ENCODE measurements at places on chromosomes 2 and 18. TPM values are rescaled to one million over a fixed set of nuclear protein-coding genes. Genes with fewer than 3 reads are reported as not detected.
A peak's percentile ranks its signal among the peaks of the same experiment; 100 is the strongest.

- no peaks in the 10 kb centered on the region for H3K4me1 ChIP-seq
- peaks cover 9% of the 10 kb centered on the region for H3K27me3 ChIP-seq
- DNase-seq, result no peak
- H3K27ac ChIP-seq, result no peak overlapping the region
Observed at GRCh38 chr18:10404168-10404567, 50.3 kb upstream of the APCDD1 start.

DNA sequence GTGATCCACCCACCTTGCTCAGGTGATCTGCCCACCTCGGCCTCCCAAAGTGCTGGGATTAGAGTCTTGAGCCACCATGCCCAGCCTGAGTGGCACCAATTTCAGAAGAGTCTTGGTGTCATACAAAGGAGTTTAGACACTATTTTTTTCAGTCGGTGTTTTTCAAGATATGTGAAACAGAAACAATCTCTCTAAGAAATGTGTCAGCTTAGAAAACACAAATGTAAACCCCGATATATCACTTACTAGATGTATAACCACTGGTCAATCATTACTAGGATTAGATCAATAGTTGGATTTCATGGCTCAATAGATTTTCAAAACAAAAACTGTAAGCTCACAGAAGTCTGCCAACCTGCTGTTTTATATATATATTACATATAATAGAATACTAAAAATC, 67.2 kb upstream of the FRZB start:
- peaks cover 16% of the 10 kb centered on the region for H3K36me3 ChIP-seq
- no peaks in the 10 kb centered on the region for H3K27me3 ChIP-seq
- no peaks in the 10 kb centered on the region for H3K4me1 ChIP-seq
- no peak overlapping the region for H3K27ac ChIP-seq

- no peaks in the 10 kb centered on the region for H3K4me1 ChIP-seq
- no peak overlapping the region for H3K27ac ChIP-seq
- no peak for DNase-seq
- H3K36me3 ChIP-seq, result peaks cover 34% of the 10 kb centered on the region
Observed at GRCh38 chr2:8761529-8762164, 75.8 kb downstream of the KIDINS220 start.

DNA sequence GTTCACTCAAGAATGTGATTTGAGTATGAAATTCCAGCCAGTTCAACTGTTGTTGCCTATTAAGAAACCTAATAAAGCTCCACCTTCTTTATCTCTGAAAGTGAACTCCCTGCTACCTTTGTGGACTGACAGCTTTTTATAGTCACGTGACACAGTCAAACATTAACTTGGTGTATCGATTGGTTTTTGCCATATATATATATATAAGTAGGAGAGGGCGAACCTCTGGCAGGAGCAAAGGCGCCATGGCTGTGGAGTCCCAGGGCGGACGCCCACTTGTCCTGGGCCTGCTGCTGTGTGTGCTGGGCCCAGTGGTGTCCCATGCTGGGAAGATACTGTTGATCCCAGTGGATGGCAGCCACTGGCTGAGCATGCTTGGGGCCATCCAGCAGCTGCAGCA, at the start of gene UGT1A1:
UGT1A1 (plus strand) TSS at position 228 of the 400 bp plus-strand sequence; CDS start at position 246, 18 bp downstream.
- peaks cover 4% of the 10 kb centered on the region for H3K27me3 ChIP-seq
- no peaks in the 10 kb centered on the region for H3K36me3 ChIP-seq
- H3K4me3 ChIP-seq, result no peak within 1 kb of the TSS
- no peak for DNase-seq
- H3K4me1 ChIP-seq, result no peaks in the 10 kb centered on the region

GRCh38 chr2:102636283-102636907, 17.0 kb downstream of the SLC9A2 start:
- no peaks in the 10 kb centered on the region for H3K36me3 ChIP-seq
- H3K27ac ChIP-seq, result no peak overlapping the region
- H3K4me1 ChIP-seq, result peaks cover 6% of the 10 kb centered on the region
- no peak for DNase-seq

DNA sequence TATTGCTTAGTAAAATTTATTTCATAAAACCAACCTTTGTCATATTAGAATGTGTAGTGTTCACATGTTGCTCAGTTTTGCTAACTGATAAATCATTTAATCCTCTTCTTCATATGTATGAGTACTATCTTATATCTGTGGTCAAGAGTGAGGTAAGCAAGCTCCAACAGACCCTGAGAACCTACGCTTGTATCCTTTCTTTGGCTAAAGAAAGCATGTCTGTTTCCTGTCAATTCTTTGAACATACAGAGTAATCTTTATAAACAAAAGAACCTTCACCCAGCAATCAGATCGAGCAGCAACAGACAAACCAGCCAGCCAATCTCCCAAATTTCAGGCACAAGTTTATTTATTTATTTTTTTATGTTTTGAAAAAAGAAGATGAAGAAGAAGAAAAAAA, 6.4 kb downstream of the ADCYAP1 start:
- no peaks in the 10 kb centered on the region for H3K36me3 ChIP-seq
- H3K27ac ChIP-seq, result no peak overlapping the region
- no peak for DNase-seq

Gene CCDC74A
- 6.8 TPM for total RNA-seq

- H3K36me3 ChIP-seq, result no peaks in the 10 kb centered on the region
- DNase-seq, result no peak
- no peak overlapping the region for H3K4me3 ChIP-seq
- peaks cover 6% of the 10 kb centered on the region for H3K4me1 ChIP-seq
- H3K27me3 ChIP-seq, result peaks cover 42% of the 10 kb centered on the region
- no peak overlapping the region for H3K27ac ChIP-seq
Observed at GRCh38 chr18:80200171-80200931, 47.0 kb downstream of the PARD6G start.

Gene REG3A
- total RNA-seq, result not detected

- no peaks in the 10 kb centered on the region for H3K36me3 ChIP-seq
- no peak overlapping the region for H3K27ac ChIP-seq
- H3K27me3 ChIP-seq, result peaks cover 17% of the 10 kb centered on the region
- H3K4me3 ChIP-seq, result no peak overlapping the region
Observed at GRCh38 chr2:229601396-229601795, 113.0 kb downstream of the DNER start.

DNA sequence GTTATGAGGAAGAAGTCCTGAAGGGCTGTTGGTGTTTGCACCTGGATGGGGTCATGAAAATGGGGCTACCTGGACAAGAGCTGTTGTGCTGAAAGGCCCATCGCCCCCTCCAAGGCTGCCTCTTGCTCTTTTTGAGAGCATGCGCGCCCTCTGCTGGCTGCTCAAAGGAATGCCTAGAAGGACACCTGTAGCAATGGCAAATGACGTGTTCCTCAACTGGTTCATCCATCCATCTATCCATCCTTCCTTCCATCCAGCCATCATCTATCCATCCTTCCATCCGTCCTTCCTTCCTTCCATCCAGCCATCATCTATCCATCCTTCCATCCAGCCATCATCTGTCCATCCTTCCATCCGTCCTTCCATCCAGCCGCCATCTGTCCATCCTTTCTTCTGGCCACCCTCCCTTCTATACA, 17.2 kb upstream of the RPL31 start:
- no peak overlapping the region for H3K4me3 ChIP-seq
- H3K36me3 ChIP-seq, result no peaks in the 10 kb centered on the region
- no peak overlapping the region for H3K27ac ChIP-seq
- no peaks in the 10 kb centered on the region for H3K27me3 ChIP-seq
- no peaks in the 10 kb centered on the region for H3K4me1 ChIP-seq

Gene PRSS56
- not detected for total RNA-seq

- H3K27me3 ChIP-seq, result no peaks in the 10 kb centered on the region
- peaks cover 38% of the 10 kb centered on the region for H3K4me1 ChIP-seq
- no peaks in the 10 kb centered on the region for H3K36me3 ChIP-seq
- H3K4me3 ChIP-seq, result no peak overlapping the region
Observed at GRCh38 chr2:216004697-216005283, 8.6 kb downstream of the MREG start.

GRCh38 chr2:128374001-128374710, 55.5 kb upstream of the HS6ST1 start:
- H3K36me3 ChIP-seq, result no peaks in the 10 kb centered on the region
- no peaks in the 10 kb centered on the region for H3K4me1 ChIP-seq
- no peaks in the 10 kb centered on the region for H3K27me3 ChIP-seq
- H3K4me3 ChIP-seq, result no peak overlapping the region
- DNase-seq, result no peak
- H3K27ac ChIP-seq, result no peak overlapping the region

- H3K4me3 ChIP-seq, result no peak overlapping the region
- DNase-seq, result no peak
- H3K27ac ChIP-seq, result no peak overlapping the region
- H3K36me3 ChIP-seq, result no peaks in the 10 kb centered on the region
- H3K4me1 ChIP-seq, result no peaks in the 10 kb centered on the region
Observed at GRCh38 chr2:152623076-152623740, 94.1 kb downstream of the PRPF40A start.

DNA sequence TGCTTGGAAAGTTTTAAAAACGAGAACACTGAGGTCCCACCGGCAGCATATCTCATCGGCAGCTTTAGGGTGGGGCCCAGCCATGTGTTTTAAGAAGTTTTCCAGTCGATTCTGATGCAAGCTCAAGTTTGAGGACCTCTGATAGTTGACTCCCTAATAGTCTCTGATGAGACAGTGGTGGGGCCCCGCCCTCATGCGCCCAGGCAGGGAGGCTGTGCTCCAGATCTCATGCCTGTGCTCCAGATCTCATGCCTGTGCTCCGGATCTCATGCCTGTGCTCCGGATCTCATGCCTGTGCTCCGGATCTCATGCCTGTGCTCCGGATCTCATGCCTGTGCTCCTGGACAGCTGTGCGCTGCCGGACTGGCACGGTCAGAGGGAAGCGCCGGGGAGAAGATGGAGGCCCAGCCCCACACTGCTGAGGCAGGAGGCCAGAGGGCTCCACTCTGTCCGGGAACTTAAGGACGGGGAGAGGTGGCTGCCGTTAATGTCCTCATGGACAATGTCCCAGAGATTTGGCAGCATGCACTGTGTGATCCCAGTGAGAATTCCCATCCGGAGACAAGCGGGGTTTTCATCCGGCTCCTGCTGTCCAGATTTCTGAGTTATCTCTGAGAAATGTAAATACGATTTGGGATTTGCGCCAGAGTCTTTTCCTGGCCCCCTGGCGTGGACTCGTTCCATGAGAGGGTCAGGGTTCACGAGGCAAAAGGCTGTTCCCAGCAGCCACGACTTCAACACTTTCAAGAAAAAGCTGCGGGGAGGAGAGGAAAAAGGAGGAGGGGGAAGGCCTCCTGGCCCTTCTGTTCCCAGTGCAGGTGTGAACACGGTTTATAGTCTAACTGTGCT, 9.4 kb upstream of the COLEC11 start:
- no peak overlapping the region for H3K27ac ChIP-seq
- H3K27me3 ChIP-seq, result no peaks in the 10 kb centered on the region
- no peak overlapping the region for H3K4me3 ChIP-seq
- no peak for DNase-seq
- peaks cover 23% of the 10 kb centered on the region for H3K36me3 ChIP-seq

GRCh38 chr2:231284296-231284695, 85.9 kb downstream of the ARMC9 start:
- H3K4me3 ChIP-seq, result no peak overlapping the region
- H3K27me3 ChIP-seq, result no peaks in the 10 kb centered on the region
- no peak for DNase-seq
- H3K4me1 ChIP-seq, result no peaks in the 10 kb centered on the region

Gene ABCB11
- total RNA-seq, result not detected

DNA sequence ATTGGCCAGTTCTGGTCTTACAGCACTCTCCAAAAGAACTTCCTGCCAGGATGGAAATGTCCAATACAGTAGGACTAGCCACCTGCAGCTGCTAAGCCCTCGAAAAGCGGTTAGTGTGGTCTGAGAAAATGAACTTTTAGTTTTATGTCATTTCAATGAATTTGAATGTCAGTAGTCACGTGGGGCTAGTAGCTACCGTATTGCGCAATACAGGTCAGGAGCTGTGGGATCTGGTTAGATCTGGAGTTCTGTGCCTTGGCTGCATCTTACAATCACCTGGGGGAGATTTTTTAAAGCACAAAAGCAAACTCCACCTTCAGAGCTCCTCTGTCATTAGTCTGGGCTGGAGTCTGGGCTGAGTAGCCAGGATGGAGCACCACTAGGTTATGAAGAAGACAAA, 35.9 kb downstream of the C1QL2 start:
- no peaks in the 10 kb centered on the region for H3K36me3 ChIP-seq
- H3K4me1 ChIP-seq, result peaks cover 2% of the 10 kb centered on the region
- peaks cover 16% of the 10 kb centered on the region for H3K27me3 ChIP-seq
- no peak for DNase-seq

DNA sequence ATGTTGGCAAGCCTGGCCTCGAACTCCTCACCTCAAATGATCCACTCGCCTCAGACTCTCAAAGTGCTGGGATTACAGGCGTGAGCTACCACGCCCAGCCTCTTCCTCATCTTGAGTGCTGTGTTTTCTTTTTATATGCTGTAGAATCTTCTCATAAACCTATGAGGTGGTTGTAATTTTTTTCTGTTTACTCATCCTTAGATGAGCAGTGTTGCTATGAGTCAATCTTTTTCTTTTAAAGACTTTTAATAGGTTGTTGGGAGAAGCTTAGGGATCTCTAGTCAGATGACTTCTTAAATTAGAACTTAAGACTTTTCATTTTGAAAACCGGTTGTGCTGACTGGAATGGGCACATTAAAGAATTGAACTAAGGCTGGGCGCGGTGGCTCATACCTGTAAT, 8.7 kb upstream of the AAK1 start:
- H3K36me3 ChIP-seq, result no peaks in the 10 kb centered on the region
- H3K4me1 ChIP-seq, result peaks cover 44% of the 10 kb centered on the region
- peak; percentile 55 for DNase-seq
- peak overlapping the region; percentile 66 for H3K27ac ChIP-seq
- H3K27me3 ChIP-seq, result no peaks in the 10 kb centered on the region

DNA sequence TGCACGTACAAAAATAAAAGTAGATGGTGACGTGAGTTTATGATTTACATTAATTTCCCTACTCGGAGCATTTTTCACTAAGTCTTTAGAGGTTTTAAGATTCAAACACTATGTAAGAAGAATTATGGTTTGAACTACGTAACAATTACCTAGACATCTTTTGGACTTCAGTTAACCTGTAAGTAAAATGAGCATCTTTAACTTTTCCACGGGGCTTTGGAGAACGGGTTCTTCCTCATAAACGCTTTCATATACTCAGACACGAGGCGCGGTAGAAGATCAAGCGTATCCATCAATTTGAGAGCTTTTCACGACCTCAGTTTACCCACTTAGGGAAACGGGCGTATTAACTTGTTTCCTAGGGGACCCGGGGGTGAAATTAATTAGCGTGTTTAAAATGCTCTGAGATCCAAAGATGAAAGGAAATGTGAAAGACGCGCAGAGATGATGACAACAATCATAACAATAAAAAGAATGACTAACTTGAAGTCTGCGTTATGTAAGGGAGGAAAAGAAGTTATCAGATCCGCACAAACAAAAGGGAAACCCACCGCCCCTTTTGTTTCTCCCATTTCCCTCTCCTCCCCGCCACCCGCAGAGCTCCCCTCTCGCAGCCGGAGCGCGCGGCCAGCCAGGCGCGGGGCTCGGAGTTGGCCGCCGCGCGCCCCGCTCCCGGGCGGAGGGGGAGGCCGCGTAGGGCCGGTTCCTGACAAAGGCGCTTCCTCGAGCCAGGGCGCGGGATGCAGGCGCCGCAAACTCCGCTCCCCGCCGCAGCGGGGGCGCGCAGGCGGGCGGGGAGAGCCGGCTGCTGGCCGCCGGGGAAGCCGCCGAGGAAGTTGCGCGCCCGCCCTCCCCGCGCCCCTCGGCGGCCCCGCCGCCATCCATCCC, 807 bp downstream of the PELI1 start:
- H3K36me3 ChIP-seq, result peaks cover 8% of the 10 kb centered on the region
- no peaks in the 10 kb centered on the region for H3K27me3 ChIP-seq

Gene CYP26B1
- not detected for total RNA-seq

- no peak for DNase-seq
- no peaks in the 10 kb centered on the region for H3K36me3 ChIP-seq
- no peak overlapping the region for H3K27ac ChIP-seq
- no peaks in the 10 kb centered on the region for H3K4me1 ChIP-seq
- no peaks in the 10 kb centered on the region for H3K27me3 ChIP-seq
- H3K4me3 ChIP-seq, result no peak overlapping the region
Observed at GRCh38 chr2:122414902-122415301, 659.5 kb downstream of the TSN start.
